Calu3 (cell line): ENCODE measurements at places on chromosomes 16 and 17. TPM values are rescaled to one million over a fixed set of nuclear protein-coding genes. Genes with fewer than 3 reads are reported as not detected.

DNA sequence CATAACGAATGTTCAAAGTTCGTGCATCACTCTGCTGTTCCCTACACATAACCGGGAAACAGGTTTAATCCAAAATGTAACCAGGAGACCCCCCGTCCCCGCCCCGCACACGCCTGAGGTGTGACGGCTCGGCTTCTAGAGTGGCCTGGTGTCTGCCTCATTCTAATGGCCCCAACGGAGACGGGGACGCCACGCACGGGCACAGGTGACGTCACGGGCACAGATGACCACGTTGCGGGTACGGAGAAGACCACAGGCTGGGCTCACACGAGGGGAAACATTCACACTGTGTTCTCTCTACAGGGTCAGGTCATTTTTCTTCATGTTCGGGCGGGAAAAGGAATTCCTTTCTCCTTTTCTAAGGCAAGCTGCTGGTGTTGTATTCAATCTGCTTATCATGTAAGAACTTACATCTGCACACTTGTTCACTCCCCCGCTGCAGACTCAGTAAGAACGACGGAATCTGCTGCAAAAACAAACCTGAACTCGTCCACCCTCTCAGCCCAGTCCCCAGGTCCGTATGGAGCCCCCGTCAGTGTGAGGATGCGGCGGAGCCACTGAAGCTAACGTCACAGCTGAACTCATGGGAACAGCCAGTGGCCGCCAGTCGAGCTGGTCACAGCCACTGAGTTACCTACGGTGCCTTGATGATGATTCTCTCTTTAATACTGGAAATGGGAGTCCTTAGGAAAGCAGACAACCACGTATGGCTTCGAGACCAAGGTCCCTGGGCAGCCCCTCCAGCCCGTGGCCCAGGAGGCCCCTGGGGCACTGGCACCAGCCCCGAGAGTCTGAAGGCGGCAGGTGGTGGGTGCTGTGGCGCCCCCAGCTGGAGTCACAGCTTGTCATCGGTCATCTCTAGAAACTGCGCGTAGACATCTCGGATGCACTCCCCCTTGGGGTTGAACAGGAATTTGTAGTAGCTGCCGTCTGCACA lies 32.9 kb downstream of the WDR45B start:
- DNase-seq = no peak

- no peak for DNase-seq
Measured at GRCh38 chr16:11233727-11234376, 22.2 kb downstream of the SOCS1 start.

Gene FOXN1
- not detected in 2 replicates for total RNA-seq

DNA sequence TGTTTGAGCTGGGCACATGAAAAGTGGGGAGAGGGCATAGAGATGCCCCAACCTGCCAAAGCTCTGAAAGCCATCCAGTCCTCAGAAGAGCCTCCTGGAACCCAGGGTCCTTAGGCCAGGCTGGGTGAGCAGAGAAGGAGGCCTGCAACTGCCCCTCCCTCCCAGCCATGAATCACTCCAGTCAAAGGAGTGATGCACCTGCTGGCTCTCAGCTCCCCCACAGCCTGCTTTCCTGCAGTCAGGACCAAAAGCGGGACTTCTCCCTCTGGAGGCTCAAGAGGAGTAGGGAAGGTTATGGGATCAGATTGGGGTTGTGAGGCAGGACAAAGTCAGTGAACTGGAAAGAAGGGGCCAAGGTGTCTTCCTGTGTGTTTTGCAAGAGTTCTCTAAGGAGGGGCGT lies 145.6 kb downstream of the TMEM132E start:
- peak; percentile 77 for DNase-seq

Gene WSCD1
- total RNA-seq = 0.45 and 1.8 TPM in 2 replicates

- no peak for DNase-seq
Measured at GRCh38 chr16:78094166-78094565, 5.3 kb upstream of the WWOX start.

Gene DNAH9
- 0.19 and 0.64 TPM in 2 replicates for total RNA-seq

Gene SEPTIN12
- total RNA-seq = not detected in 2 replicates

- DNase-seq = no peak
Measured at GRCh38 chr16:89707695-89708094, 6.2 kb upstream of the SPATA2L start.

Gene SNAI3
- total RNA-seq = 0.34 and 0.54 TPM in 2 replicates

DNA sequence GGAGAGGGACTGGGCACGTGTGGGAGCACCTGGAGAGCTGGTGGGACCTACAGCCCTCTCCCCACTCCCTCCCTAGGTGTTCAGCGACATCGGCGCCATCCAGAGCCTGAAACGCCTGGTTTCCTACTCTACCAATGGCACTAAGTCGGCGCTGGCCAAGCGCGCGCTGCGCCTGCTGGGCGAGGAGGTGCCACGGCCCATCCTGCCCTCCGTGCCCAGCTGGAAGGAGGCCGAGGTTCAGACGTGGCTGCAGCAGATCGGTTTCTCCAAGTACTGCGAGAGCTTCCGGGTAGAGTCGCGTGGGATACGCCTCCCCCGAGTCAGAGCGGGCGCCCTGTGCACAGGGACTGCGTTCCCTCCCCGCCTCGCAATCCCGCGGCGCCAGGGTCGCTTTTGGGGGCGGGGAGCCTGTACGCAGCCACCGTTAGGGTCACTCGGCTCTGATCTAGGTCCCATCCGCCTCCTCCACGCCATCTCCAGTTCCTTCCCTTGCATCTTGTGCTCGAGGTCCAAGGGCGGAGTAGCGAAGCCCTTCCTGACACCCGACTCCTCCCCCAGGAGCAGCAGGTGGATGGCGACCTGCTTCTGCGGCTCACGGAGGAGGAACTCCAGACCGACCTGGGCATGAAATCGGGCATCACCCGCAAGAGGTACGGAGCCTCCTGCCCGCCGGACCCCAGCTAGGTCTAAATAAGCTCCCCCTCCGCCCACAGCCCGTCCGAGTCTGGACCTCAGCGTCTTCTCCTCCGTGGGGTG lies 13.0 kb downstream of the SARM1 start:
- peak; percentile 61 for DNase-seq

Gene UNC13D
- total RNA-seq = 103 and 104 TPM in 2 replicates

DNA sequence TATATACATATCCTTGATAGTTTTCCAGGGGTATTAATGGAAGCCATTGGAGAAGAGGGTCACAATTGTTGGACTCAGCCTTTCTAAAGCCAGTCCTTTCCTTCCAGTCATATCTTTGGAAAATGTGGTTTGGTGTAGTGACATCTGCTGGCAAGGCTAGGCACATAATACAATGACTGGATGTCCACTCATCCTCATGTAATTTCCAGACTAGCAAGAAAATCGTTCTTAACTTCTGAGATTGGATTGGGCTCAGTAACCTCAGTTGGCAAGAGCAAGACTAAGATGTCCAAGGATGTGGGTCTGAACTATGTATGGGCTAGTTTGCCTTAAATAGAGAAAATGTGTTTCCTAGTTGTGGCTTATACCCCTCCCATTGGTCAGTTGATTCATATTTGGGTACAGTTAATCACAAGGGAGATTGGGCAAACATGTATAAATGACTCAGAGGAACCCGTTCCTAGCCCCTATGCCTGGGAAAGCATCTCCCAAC lies 8.7 kb upstream of the KAT7 start:
- DNase-seq = peak; percentile 36

DNA sequence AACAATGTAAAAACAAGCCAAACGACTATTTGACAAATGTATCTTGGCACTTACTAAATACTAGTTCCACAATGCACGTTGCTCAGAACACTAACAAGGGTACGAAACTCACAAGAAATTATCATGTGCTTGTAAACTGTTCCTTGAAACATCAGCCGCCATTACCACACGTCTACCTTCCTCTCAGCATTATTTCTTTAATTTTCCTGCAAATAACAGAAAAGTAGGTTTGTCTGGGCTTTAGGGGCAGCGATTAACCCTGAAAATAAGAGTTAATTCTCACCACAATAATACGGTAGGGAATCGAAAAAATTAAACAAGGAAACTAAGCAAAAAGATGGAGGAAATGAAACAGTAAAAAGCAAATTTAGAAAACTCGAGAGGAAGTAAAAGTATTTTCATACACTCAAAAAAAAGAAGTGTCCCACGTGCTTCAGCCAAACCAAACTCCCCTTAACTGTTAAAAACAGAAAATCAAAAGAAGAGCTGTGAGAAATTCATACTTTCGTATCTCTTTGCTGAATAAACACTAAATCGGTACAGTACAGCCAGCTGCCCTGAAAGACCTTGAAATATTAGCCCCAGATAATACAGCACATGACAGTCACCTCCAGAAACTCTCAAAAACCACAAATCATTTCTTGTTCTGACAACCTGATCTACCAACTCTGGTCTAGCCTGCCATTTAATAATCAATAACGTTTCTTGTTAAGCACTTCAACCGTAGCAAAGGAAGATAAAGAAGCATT lies 1.2 kb downstream of the ARHGAP17 start:
- no peak for DNase-seq

Gene NPTX1
- 0.20 and 0.21 TPM in 2 replicates for total RNA-seq

Gene PPM1E
- total RNA-seq = 0.07 and 0.09 TPM in 2 replicates

- no peak for DNase-seq
Measured at GRCh38 chr17:41985919-41986318, 19.3 kb downstream of the CNP start.

GRCh38 chr17:80348551-80349150 lies 66.3 kb upstream of the ENDOV start:
- DNase-seq = no peak

Gene SENP3
- total RNA-seq = 52.0 and 54.3 TPM in 2 replicates

- no peak for DNase-seq
Measured at GRCh38 chr17:79968116-79968515, 67.6 kb downstream of the TBC1D16 start.

DNA sequence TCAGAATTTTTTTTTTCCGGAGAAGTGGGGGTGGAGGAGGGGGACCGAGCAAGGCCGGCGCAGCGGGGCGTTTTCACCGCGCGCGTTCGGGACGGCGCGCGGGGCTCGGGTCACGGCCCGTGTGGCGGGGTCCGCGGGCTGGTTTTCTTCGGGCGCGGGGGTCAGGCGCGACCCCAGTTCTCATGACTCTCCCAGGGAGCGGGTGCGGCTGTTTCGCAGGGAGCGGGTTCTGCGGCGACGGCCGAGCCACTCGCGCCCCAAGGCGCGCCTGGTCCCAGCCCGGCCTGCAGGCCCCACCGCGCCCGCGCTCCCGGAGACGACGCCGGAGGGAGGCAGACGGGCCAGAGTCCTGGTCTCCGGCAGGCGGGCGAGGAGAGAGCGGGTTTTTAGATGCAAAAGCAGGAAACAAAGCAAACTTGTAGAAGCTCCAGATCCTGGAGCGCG lies 1.0 kb downstream of the BAHCC1 start:
- DNase-seq = no peak
